ENCODE measurements at places on chromosomes 1 and 21. TPM values are rescaled to one million over a fixed set of nuclear protein-coding genes. Genes with fewer than 3 reads are reported as not detected.

CDC20 gene
- polyA plus RNA-seq, result 0.23 TPM

DCDC2B gene
- 0.05 TPM for polyA plus RNA-seq

DYRK3 gene
- polyA plus RNA-seq, result 4.8 TPM

CYP4B1 gene
- 2.3 TPM for polyA plus RNA-seq

KRTAP27-1 gene
- not detected for polyA plus RNA-seq

- peak; percentile 23 for DNase-seq
Measured at GRCh38 chr1:201143726-201144635, 10.3 kb downstream of the TMEM9 start.

- DNase-seq, result no peak
Measured at GRCh38 chr21:32094804-32095203, 184.0 kb downstream of the MIS18A start.

GRCh38 chr1:227887697-227888403, 59.9 kb downstream of the WNT9A start:
- no peak for DNase-seq

- DNase-seq, result no peak
Measured at GRCh38 chr1:4149831-4150230, 249.8 kb upstream of the C1orf174 start.

All from pancreas (tissue), 10 donors.